ENCODE measurements at places on chromosomes 4 and X.

GRCh38 chr4:83552924-83553323, 17.0 kb downstream of the GPAT3 start:
- DNase-seq: no peak

DNA sequence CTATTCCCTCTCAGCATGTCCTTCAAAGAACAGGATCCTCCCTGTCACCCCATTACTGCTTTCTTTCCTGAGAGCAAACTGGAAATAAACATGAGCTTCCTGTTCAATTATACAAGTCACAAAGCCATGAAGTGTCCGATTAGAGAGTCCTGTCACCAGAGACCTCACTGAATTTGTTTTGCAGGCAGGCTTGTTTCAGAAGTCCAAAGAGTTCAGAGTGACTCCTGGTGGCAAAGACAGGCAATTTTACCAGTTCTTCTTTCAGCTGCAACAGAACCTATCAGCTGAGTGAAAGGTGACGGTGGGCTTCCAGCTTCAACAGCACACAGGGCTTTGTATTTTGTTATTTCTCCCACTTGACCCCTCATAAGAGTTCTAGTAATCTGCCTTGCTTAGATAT, 6.4 kb downstream of the ELK1 start:
- DNase-seq: no peak

DNA sequence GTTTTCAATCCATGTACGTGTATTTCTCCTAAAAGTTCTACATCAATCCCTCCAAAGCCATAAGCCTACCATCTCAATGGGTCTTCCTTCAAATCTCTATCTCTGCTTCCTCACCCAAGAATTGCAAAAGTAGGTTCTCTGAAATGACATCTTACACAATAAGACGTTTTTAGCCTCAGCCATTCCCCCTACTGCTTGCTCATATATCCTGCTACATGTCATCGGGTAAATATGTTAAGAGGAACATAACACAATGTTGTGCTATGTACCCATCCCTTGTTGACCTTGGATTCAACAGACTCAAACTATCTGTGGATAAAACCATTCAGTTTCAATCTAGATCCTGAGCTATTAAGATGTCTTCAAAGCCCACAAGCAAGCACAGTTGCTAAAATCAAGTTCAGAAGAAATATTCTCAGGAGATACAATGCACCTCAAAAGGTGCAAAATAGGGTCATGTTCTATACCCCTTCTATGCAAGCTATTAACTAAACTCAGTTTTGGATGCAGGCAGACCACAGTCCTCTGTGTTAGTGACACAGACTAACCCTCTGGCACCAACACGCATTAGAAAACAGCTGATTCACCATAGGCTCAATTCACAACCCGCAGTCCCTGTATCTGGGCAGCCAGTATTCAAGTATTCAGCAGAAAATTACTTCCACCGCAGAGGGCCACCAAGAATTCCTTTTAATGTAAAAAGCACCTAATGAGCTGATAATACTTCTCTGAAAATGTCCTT, 56.8 kb downstream of the CD99L2 start:
- no peak for DNase-seq

- DNase-seq: no peak
Measured at GRCh38 chr4:166499820-166500219, 626.8 kb downstream of the TLL1 start.

GRCh38 chrX:68533656-68534055, 34.8 kb downstream of the YIPF6 start:
- no peak for DNase-seq

DNA sequence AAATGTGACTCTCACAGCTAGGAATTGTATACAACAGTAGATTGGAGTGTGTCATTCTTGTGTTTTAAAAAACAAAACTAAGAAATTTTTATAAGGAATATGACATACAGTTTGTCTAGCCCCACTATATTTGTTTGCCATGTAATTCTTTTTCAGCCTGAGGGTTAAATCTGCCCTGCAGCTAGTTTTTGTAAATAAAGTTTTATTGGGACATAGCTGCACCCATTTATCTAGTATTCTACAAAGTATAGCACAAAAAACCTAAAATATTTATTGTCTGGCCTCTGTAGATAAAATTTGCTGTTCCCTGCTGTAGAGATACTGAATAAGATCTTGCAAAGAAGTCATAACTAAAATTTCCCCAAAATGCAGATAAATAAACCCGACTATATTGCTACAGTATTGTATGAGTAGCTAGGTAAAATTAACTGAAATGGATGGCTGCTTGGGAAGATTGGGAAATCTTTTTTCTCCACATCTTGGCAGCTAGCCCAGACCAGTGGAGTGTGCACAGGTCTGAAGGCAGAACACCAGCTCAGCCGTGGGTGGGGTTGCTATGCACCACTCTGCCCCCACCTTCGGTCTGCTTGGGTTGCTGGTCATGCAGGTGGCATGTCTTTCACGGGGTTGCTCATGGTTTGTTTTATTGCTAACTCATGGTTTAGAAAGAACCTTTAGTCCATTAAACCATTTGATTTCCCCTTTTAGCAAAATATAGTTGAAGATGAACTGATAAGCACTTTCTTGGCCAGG, 127.9 kb downstream of the KLHL8 start:
- no peak for DNase-seq

- no peak for DNase-seq
Measured at GRCh38 chr4:7842384-7843279, 97.0 kb downstream of the AFAP1 start.

- no peak for DNase-seq
Measured at GRCh38 chrX:123308658-123309057, 124.6 kb downstream of the GRIA3 start.

DNA sequence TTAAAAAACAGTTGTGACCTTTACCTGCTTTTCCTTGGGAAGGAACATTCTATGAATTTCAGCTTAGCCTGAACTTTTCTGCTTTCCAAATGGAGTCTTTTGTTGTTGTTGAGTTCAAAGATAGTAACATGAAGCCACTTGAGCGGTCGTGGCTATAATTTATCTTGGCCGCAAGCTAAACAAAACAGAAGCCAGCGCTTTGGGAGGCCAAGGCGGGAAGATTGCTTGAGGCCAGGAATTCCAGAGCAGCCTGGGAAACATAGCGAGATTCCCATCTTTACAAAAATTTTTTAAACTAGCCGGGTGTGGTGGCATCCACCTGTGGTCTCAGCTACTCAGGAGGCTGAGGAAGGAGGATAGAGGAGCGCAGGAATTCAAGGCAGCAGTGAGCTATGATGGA, 29.9 kb downstream of the TKTL1 start:
- no peak for DNase-seq

- DNase-seq: no peak
Measured at GRCh38 chrX:110114260-110114776, 111.4 kb downstream of the TMEM164 start.

DNA sequence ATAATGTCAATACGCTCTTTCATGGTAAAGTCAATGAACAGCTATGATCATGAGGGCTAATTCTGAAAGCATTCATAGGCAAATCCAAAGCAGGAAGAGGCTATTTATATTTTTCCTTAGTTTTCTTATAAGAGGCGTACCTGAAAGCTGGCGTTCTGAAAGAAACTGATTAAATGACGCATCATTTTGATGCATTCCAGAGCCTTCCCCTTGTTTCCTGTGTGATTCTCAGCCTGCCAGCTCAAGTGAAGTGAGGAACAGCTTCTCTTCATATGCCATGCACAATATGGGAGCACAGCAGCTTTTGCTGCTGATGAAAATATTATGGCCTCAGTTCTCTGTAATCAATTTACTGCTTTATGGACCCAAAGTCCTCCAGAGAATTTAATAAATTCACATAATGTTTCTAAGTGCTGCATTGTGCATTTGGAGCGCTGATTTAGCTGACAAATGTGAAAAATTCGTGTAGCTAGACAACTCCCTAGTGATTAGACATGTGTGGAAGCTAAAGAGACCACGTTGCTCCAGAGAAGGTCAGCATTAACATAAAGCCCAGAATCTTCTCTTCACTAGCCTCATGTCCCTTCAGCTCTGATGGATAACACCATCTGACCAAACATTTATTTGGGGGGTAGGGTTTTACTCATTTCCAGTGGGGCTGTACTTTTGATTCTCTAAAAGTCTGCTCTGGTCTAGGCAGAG, 110.8 kb downstream of the GPAT3 start:
- DNase-seq: no peak

DNA sequence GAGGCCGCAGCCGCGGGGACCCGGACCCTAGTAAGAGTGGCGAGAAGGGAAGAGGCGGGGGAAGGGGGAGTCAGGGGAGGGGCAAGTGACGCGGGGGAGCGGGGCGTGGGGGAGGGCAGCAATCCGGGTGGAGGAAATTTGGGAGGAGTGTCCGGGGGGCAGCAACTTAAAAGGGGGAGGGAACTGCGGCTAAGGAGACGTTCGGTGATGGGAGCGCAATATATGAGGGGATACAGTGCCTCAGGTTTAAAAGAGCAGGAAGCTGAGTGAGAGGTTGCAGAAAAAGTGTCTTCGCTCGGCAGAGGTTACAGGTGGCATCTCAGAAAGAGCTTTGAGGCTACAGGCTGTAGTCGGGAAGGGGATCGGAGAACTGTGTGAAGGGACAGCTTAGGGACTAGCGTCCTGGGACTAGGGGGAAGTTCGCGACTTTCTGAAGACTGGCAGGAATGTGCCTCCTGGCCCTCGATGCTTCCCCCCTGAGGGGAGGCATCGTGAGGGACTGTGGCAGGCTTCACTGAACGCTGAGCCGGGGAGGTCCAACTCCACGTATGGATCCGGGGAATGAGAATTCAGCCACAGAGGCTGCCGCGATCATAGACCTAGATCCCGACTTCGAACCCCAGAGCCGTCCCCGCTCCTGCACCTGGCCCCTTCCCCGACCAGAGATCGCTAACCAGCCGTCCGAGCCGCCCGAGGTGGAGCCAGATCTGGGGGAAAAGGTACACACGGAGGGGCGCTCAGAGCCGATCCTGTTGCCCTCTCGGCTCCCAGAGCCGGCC, 519 bp downstream of the FOXO4 start:
- DNase-seq: no peak

- no peak for DNase-seq
Measured at GRCh38 chr4:37675587-37676290, 10.4 kb downstream of the RELL1 start.

- DNase-seq: no peak
Measured at GRCh38 chr4:4385729-4386295, 1.1 kb upstream of the NSG1 start.

All from stimulated activated CD8-positive, alpha-beta memory T cell treated with anti-CD3 and anti-CD28 coated beads, Interleukin-7, amount 100 ng/mL, for 24 hours (primary cell).